ENCODE measurements at places on chromosomes 11 and 22. TPM values are rescaled to one million over a fixed set of nuclear protein-coding genes. Genes with fewer than 3 reads are reported as not detected.
A peak's percentile ranks its signal among the peaks of the same experiment; 100 is the strongest.

PIWIL4 gene
- 3.2 TPM for polyA plus RNA-seq

FXYD6 gene
- 256 TPM for polyA plus RNA-seq

TMEM25 gene
- 27.1 TPM for polyA plus RNA-seq

ARL2 gene
- 86.3 TPM for polyA plus RNA-seq

TRIM66 gene
- 6.7 TPM for polyA plus RNA-seq

DNA sequence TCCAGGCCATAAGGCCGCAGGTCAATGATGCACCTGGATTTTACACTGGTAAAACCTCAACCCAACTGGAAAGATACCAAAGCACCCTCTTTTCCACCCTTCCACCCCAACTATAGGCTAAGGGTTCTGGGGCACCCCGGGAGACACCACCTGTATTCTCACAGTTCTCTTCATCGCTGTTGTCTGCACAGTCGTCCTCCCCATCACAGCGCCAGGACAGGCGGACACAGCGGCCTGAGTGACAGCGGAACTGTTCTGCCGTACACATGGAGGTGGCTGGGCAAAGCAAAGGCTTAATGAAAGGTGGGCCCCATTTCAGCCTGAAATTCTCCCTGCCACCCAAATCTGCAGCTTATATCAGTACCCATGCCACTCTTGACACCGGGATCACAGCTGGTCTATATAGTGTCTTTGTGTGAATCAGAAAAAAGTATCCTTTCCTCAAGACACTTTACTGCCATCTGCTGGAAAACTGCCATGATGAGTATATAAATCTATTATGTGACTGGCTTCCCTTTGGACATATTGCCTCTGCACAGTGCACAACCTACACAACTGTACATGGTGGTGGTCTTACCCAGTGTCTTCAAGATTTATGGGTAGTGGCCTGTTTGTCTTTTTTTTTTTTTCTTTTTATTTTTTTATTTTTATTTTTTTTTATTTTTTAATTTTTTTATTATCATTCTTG lies 21.5 kb downstream of the LRP4 start:
- no peak for DNase-seq

- DNase-seq, result peak; percentile 67
Observed at GRCh38 chr11:78645226-78646202, 70.8 kb upstream of the NARS2 start.

DNA sequence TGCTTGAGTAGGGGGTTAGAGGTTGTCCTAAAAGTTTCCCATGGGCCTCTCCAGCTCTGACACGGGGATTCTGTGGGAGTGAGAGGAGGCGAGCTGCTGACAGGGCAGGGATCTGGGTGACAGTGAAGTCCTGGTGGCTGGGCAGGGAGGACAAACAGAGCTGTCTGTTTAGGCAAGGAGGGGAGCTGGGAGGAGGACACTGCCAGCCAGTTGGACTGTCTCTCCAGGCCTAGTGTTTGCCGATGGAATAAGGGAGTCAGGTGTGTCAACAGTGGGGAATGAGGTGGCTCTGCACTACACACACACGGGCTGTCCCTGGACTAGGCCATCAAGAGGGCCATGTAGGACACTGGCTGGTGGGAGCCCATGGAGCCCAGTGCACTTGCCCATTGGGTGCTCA lies 20.6 kb upstream of the SYT7 start:
- no peak for DNase-seq

DNA sequence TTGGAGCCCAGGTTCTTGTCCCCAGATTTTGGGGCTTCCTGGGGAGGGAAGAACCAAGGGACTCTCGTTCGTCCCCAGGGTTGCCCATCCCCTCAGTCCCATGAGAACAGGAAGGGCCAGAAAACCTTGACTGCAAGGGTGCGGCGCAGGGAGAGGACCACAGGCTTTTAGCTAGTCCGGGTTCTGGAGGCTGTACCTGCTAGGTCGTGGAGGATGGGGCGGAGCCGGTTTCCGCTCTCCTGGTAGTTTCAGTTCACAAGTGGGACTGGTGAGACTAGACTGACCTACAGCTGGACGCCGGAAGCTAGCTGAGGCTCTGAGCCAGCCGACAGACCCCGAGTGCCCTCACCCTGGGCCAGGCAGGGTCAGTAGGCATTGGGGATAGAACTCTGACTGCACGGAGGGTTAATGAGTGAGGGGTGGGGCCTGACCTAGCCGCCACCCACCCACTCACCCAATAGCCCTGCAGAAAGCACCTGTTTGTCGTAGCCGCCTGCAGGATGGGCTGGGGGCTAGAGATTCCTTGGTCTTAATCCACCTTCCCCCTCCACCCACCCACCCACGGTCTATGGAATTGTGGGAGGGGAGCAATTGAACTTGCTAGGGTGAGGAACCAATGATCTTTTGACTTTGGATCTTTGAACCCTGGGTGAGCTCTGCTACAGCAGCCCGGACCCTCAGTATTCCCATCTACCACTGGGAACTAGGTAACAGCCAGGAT lies 1.5 kb downstream of the MAFF start:
- peak; percentile 71 for DNase-seq

DNA sequence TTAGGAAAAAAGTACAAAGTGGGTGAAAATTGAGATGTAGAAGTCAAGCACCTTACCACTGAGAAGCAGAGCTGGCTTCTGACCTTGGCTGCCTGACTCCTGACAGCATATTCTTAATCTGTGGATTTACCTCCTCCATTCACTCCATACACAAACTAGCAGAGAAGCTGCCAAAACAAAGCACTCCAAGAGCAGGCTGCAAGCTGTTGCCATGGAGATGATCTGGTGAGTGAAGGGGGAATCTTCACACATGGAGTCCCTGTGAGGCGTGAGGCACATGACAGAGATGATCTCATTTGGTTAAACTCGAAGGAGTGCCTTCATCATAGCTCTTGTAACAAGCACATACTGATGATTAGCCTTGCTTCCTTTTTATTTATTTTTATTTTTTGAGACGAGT lies 16.1 kb downstream of the COMMD9 start:
- DNase-seq, result no peak

GRCh38 chr11:33769542-33769941 lies 4.8 kb downstream of the FBXO3 start:
- DNase-seq, result no peak

- no peak for DNase-seq
Observed at GRCh38 chr11:68783216-68783821, 32.0 kb upstream of the TESMIN start.

DNA sequence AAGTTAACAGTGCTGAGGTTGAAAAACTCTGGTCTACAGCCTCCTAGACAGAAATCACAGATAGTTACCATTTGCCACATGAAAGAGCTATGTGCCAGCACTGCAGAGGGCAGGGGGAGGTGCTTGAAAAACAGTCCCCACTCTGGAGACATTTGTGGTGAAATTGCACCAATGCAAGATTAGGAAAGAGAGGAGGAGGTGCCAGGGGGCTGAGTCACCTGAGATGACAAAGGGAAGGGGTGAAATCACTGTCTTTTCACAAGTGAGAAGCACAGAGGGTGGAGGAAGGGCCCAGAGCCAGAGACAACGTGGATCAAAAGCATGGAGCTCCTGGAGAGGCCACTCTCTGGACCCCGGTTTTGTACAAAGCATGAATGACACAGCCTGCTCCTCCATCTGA lies 196.3 kb downstream of the BUD13 start:
- no peak for DNase-seq

- no peak for DNase-seq
Observed at GRCh38 chr11:79661373-79661772, 220.5 kb upstream of the TENM4 start.

GRCh38 chr22:47608421-47608820 lies 846.0 kb downstream of the TBC1D22A start:
- DNase-seq, result no peak

- no peak for DNase-seq
Observed at GRCh38 chr11:69828276-69828970, 9.2 kb upstream of the FGF3 start.

DNA sequence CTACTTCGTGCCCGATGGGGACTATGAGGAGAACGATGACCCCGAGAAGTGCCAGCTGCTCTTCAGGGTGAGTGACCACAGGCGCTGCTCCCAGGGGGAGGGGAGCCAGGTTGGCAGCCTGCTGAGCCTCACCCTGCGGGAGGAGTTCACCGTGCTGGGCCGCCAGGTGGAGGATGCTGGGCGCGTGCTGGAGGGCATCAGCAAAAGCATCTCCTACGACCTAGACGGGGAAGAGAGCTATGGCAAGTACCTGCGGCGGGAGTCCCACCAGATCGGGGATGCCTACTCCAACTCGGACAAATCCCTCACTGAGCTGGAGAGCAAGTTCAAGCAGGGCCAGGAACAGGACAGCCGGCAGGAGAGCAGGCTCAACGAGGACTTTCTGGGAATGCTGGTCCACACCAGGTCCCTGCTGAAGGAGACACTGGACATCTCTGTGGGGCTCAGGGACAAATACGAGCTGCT lies 751 bp downstream of the FIBIN start:
- DNase-seq, result peak; percentile 41

DNA sequence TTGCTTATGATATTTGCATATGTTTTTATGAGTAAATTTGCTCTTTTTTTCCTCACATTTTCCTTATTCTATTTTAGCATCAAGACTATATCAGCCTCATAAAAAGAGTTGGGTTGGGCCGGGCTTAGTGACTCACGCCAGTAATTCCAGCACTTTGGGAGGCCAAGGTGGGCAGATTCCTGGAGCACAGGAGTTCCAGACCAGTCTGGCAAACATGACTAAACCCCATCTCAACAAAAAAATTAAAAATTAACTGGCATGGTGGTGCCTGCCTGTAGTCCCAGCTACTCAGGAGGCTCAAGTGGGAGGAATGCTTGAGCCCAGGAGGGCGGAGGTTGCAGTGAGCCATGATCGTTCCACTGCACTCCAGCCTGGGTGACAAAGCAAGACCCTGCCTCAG lies 148.8 kb upstream of the ANO5 start:
- DNase-seq, result no peak

DNA sequence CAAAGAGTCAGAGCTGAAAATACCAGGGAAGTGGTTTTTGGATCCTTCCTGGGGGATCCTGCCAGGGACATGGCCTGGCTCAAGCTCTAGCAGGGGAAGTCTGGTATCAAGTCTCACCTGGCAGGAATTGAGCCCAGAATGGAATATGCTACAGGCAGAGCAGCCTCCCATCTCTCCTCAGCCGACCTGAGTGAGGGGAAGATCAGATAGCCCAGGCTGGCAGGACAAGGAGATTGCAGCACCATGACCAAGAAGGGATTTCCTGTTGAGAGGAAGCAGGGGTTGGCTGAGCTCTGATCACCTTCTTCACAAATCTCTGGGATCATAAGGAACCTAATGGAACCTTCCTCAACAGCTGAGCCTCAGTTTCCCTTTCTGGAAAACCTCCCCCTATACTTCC lies 13.0 kb downstream of the OAF start:
- no peak for DNase-seq

GRCh38 chr11:125261588-125261987 lies 97.0 kb downstream of the PKNOX2 start:
- peak; percentile 55 for DNase-seq

- no peak for DNase-seq
Observed at GRCh38 chr11:133660202-133660568, 127.9 kb upstream of the OPCML start.

GRCh38 chr22:39092111-39092862 lies 4.8 kb upstream of the APOBEC3H start:
- no peak for DNase-seq

GRCh38 chr11:84824624-84825023 lies 802.5 kb downstream of the DLG2 start:
- DNase-seq, result no peak

DNA sequence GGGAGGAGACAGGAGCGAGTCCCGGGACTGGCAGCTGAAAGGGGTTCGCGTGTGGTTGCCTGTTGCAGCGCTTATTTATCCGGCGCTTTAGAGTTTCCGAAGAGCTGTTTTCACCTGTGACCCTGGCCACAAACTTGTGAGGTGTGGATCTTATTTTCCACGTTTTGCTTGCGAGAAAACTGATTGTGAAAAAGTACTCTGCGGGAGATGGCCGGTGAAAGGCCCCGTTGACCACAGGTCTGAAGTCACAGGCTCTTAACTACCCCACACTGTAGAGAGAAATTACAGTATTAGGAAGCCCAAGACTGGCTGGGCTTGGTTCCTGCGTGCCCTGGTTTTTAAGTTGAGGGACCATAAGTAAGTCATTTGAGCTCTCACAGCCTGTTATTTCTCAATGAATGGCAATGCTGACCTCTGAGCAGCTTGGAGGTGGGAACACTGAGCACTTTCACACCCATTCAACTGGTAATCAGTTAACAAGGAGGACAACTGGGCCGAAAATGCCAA lies 379 bp upstream of the RAB38 start:
- no peak for DNase-seq

- DNase-seq, result no peak
Observed at GRCh38 chr11:112448168-112448567, 187.5 kb upstream of the PLET1 start.

DNA sequence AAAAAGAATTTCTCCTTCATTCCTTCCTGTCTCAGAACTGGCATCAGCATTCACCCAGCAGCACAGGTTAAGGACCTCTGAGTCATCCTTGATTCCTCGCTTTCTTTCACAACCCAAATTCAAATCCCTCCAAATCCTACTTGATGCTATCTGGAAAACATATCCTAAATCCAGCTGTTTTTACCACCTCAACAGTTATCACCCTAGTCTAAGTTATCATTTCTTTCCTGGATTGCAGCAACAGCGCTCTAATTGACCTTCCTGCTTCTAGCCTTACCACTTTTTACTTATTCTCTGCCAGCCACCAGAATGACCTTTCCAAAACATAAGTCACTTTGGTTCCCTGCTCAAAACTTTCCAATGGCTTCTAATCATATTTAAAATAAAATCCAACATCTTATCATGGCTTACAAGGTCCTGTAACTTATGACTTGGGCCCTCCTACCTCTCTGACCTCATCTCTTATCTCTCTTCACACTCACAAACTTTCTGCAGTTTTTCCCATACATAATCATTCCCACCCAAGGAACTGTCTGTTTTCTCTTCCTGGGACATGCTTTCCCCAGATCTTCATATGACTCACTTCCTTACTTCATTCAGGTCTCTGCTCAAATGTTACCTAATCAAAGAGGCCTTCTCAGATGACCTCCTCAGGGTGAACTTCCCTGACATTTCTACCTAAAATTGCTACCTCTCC lies 119.4 kb downstream of the TTC28 start:
- no peak for DNase-seq

DNA sequence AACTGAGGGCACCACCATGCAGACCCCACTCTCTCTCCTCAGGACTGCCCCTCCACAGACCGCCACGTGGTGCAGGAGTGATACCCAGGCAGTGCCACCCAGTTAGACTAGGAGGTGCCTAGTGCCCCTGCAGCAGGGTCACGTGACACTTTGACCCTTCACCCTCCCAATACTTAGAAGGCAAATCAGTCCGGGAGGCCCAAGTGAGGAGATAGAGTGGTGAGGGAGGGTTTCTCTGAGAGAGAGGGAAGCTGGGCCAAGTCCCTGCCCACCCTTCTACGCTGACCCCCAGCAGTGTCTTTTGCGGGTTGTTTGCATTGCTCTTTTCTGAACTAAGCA lies 84.6 kb downstream of the BUD13 start:
- DNase-seq, result no peak

- DNase-seq, result no peak
Observed at GRCh38 chr11:116409238-116409637, 363.5 kb downstream of the BUD13 start.

- no peak for DNase-seq
Observed at GRCh38 chr11:85709941-85710702, 24.1 kb upstream of the CCDC89 start.

- DNase-seq, result no peak
Observed at GRCh38 chr11:17514476-17514875, 29.7 kb downstream of the USH1C start.
